H9 (cell line): ENCODE measurements at places on chromosomes 6 and 20. TPM values are rescaled to one million over a fixed set of nuclear protein-coding genes. Genes with fewer than 3 reads are reported as not detected.

SLC17A1 gene
- total RNA-seq, result not detected in 2 replicates

GPR63 gene
- total RNA-seq, result 5.2 and 5.9 TPM in 2 replicates

SPATS1 gene
- not detected in 2 replicates for total RNA-seq

GRCh38 chr20:20549267-20549612, 163.2 kb downstream of the RALGAPA2 start:
- DNase-seq, result no peak

- no peak for DNase-seq
These were observed 135.4 kb upstream of the RALGAPA2 start for GRCh38 chr20:20847814-20848213.

GRCh38 chr6:150236114-150236513, 93.3 kb downstream of the PPP1R14C start:
- DNase-seq, result no peak

DNA sequence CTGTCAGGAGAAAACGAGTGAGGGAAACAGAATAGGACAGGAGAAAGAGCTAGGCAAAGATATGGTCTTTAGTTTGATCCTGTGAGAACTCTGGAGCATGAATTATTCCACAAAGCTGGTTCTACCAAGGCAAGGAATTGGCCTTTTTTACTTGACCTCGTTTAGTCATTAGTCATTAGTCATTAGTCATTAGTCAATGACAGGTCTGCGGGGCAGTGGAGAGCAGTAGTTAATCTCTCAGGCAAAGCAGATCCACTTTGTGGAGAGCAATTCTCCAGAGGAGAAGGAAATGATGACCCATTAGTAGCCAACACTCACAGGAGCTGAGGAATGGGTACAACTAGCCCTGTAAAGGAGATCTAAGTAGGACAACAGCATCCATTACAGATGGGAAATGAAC, 22.0 kb upstream of the ABCC10 start:
- DNase-seq, result no peak

- no peak for DNase-seq
These were observed 575 bp downstream of the WTAP start for GRCh38 chr6:159727717-159728445.

WFDC5 gene
- total RNA-seq, result not detected in 2 replicates

DNA sequence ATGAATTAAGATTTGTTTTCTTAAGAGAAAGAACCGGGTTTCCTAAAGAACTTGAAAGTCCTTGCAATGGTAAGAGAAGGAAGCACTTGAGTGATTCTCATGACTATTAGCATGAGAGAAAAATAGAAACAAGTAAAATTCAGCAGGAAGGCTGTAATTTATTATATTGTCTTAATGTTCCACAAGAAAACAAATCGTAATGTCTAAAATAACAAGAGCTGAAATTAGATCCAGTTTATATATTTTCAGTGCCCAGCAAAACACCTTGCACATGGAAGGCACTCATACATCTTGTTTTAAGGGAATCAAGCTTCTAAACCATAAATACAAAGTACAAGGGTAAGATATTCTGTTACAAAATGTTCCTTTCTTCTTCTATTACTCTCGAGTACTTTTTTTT, 229.4 kb upstream of the PLN start:
- no peak for DNase-seq

GRCh38 chr6:11396860-11397259, 140.7 kb upstream of the TMEM170B start:
- no peak for DNase-seq

- DNase-seq, result no peak
These were observed 61.3 kb upstream of the EPB41L1 start for GRCh38 chr20:36093025-36093803.

- no peak for DNase-seq
These were observed 77.0 kb downstream of the MRPL14 start for GRCh38 chr6:44049989-44050871.

GRCh38 chr6:31877651-31878161, 1.1 kb downstream of the SLC44A4 start:
- DNase-seq, result peak; percentile 30

PI3 gene
- total RNA-seq, result not detected in 2 replicates

SYNCRIP gene
- total RNA-seq, result 189 and 199 TPM in 2 replicates

DNA sequence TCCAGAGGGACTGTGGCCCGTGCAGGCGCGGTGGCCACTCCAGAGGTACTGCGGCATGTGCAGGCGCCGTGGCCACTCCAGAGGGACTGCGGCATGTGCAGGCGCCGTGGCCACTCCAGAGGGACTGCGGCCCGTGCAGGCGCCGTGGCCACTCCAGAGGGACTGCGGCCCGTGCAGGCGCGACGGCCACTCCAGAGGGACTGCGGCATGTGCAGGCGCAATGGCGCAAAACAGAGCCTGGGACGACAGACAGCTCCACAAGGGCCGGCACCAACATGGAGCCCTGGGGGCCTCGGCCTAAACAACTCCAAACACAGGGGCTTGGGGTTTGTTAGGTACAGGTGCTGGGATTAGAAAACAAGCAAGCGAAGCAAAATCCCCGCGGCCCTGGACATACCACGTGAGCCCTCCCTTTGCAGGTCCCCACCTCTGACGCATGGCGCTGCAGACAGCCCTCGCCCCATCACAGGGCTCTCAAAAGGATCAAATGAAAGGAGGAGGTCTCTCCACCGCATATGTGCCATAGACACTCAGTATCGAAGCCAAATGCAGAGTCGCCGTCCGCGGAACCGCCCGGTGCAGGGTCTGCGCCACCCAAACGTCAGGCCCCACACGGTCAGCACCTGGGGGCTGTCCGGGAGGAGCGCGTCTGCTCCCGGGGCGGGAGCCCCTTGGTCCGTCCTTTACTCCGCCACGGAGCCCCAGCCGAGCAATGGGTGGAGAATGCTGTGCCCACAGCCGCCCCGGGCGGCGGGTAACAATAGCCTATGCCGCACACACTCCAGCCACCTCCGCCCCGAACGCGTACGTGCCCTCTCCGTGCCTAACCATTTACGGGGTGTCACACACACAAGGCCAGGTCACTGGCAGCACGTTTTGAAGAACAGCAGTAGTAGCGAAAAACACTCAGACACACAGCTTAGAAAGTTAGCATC, 85.7 kb downstream of the TAF4 start:
- DNase-seq, result no peak

DNA sequence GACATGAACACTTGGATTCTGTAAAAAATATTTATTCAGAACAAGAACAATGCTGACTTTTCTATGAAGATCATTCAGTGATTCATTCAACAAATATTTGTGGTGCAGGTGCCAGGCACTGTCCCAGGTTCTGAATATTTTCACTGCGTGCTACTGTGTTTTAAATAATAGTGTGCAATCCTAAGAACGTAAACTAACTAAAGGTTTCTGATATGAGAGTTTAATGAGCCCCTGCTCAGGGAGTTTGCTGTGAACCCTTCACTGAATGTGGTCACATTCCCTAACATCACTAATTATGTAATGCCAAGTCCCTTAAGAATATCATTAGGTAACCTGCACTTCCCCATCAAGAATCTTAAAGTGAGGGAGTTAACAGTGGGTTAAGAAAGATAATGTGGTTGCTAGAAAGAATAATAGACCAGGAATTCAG, 1.7 kb upstream of the TMEM170B start:
- DNase-seq, result no peak

DNA sequence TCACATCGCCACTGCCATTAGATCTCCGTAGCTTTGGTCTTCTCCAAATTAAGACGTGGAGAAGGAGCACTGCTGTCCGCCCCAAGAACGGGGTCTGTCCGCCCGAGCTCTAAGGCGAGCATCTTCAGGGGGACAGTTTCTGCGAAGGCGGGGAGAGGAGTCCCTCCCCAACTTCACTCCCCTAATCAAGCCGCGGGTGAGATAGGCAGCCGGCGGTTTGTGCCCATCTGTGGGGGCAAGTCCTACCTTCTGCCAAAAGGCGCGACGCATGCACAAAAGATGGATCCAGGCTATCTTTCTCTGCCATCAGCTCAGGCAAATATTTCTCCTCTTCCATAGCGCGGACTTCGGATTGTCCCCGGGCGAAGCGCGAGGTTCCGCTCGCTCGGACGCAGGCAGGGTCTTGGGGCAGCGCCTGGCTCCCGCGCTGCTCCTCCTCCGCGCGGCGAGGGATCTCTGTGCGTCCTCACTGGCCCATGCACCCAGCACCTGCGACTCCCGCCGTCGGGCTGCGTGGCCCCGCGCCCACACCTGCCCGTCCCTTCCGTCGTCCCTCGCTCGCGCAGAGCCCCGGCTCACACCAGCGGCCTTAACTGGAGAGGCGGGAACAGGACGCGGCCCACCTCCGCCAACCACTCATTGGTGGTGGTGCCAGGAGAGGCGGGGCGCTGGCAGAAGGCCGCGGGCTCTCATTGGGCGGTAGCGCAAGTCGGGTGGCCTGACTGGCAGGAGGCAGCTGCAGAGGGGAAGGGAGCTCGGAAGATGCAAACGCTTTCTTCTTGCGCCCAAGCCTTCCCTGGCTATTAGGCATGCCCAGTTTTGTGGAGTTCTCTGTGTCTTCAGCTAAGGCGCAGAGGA, at the start of gene KHDRBS2:
Gene KHDRBS2, minus strand, starts transcription at position 614 of the 858 bp plus-strand sequence.
- DNase-seq, result peak; percentile 98

- no peak for DNase-seq
These were observed 134.9 kb upstream of the CEP162 start for GRCh38 chr6:84362193-84362821.

CD24 gene
- 1,507 and 1,551 TPM in 2 replicates for total RNA-seq

DNA sequence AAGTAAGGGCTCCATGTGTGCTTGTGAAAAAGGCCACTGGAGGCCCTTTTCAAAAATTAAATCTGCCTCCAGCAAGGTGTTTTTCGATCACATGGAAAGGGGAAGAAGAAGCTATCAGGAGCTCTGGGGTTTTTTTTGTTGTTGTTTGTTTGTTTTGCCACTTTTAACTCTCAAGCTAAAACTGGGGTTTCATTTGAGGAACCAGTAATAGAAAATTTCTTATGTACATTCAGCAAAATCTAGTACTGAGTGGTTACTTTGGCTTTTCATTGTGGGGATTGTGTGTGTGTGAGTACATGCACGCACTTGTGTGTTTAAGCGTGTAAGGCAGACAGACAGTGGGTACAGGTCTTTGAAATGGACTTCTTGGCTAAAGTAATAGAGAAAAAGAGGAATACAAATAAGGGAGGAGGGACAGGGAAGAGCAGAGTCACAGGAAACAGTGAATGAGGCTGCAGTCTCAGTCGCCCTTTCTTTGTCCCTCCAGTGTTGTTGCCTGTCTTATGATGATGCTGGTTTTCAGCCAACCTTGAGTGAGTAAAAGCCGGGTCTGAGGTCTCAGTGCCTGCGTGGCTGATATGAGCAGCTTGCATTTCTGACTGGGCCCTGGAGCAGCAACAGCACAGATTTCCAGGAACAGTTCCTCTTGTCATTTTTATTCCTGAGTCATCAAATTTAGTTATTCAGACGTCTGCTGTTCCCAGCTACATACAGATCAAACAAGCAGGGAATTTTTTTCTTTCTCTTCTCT, 26.2 kb downstream of the SLC16A10 start:
- peak; percentile 43 for DNase-seq

NT5E gene
- 0.33 and 0.52 TPM in 2 replicates for total RNA-seq

MMP24OS gene
- total RNA-seq, result 43.8 and 45.6 TPM in 2 replicates

GRCh38 chr6:31336896-31337496, 20.0 kb downstream of the HLA-B start:
- no peak for DNase-seq

HSPA12B gene
- 2.7 and 2.9 TPM in 2 replicates for total RNA-seq

GRCh38 chr6:52909531-52909930, at the start of gene GSTA3:
Gene GSTA3, minus strand, starts transcription at chr6:52909698. Its CDS starts 3,864 bp downstream, at chr6:52905834.
- DNase-seq, result no peak

MOG gene
- 0.55 and 0.83 TPM in 2 replicates for total RNA-seq

DNA sequence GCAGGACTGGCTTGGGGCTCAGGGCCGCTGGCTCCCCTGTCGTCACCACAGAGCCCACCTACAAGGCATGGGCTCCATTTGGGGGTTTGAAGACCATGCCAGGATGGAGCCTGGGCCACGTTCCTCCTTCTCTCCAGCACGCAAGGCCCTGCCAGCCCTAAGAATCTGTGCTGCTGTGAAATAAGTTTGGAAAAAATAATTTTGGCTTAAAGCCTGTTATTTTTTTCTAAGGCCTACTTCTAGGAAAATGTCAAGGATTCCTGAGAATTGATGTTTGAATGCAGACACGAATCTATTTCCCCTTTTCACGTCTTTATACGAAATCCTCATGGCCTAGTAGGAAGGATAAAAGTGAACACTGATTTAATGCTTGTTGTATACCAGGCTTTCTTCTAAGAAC, 107.5 kb downstream of the LRFN2 start:
- DNase-seq, result no peak

DNA sequence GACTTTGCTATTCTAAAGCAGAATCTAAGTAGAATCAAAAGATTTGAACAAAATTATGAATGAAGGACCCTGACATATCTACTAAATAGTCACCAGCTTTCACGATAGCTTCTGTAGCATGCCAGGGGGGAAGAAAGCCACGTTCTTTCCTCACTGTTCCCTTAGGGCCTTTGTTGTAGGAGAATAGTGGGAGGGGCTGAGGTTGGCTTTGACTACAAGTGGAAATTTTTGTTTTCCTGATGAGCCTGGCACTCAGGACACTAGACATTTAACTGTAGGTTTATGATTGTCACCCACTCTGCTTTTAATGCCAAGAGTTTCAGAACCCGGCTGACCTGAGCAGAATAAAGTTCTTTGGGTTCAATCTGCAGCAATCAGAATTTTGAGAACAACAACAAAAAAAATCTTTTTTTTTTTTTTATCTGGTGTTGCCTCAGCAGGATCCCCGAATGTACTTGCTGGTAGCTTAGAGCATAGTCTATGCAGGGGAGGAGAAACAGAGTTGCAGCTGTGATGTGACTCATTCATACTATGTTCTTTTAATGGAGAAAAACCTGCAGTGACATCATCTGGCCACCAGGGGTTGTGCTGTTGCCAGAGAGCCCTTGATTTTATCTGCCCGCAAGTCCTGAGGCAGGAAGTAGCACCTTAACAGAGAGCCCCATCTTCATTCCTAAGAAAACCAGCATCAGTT, 38.5 kb downstream of the TPD52L1 start:
- DNase-seq, result peak; percentile 80

DNA sequence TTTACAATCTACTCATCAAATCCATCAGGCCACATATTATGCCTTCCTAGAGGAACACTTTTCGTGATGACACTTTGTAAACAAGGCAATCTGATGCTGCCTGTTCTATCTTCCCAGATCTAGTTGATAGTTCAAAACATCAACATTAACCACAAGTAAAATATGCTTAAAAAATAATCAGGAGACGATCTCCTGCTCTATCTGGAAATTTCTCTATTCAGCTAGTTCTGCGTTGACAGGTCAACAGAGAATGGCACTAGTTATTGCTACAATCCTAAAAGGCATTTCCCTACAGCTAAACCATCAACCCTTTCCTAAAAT, 2.1 kb downstream of the B4GALT5 start:
- DNase-seq, result no peak

LHFPL5 gene
- not detected in 2 replicates for total RNA-seq

- DNase-seq, result peak; percentile 83
These were observed 9.1 kb downstream of the GRIK2 start for GRCh38 chr6:101402622-101403031.

GRCh38 chr20:36425166-36425565, 116.2 kb upstream of the MYL9 start:
- DNase-seq, result no peak

GRCh38 chr6:106792536-106793236, 163.3 kb downstream of the QRSL1 start:
- DNase-seq, result no peak

C6orf163 gene
- total RNA-seq, result 1.2 and 1.4 TPM in 2 replicates
